Stimulated activated effector memory CD8-positive, alpha-beta T cell treated with anti-CD3 and anti-CD28 coated beads, Interleukin-12 subunit alpha, Interleukin-12 subunit beta, amount 100 ng/mL, for 72 hours (primary cell): ENCODE measurements at places on chromosomes 3 and 15.

DNA sequence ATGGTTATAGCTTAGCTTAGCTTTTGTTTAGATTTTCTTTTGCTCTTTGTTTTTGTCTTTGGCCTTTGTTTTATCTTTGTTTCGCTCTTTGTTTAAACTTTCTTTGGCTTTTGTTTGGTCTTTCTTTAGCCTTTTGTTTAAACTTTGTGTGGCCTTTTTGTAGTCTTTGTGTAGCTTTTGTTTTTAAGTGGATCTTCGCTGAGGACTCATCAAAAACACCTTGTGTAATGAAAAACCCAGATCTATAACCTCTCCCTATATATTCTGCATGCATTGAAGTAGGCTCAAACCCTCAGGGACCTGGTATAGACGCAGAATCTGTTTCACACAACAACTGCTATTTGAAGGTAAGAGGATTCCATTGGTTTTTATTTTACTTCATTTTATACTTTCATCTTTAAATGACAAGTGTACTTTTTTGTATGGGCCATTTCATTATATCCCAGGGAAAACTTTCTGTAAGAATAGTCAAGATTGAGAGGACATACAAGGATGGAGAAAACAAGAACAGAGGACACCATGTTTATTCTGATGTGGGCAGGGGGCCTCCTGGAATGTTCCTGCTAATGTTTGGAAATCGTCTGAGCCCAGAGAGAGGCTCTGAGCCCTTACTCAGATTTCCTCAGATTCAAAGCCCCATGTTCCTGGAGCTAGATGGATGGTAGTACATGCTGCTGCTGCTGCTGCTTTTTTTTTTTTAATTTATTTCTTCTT lies at the start of gene MOBP:
TSS of gene MOBP (plus strand) at position 287 of the 714 bp plus-strand sequence. CDS start 34,390 bp downstream, outside the sequence.
- DNase-seq: no peak

DNA sequence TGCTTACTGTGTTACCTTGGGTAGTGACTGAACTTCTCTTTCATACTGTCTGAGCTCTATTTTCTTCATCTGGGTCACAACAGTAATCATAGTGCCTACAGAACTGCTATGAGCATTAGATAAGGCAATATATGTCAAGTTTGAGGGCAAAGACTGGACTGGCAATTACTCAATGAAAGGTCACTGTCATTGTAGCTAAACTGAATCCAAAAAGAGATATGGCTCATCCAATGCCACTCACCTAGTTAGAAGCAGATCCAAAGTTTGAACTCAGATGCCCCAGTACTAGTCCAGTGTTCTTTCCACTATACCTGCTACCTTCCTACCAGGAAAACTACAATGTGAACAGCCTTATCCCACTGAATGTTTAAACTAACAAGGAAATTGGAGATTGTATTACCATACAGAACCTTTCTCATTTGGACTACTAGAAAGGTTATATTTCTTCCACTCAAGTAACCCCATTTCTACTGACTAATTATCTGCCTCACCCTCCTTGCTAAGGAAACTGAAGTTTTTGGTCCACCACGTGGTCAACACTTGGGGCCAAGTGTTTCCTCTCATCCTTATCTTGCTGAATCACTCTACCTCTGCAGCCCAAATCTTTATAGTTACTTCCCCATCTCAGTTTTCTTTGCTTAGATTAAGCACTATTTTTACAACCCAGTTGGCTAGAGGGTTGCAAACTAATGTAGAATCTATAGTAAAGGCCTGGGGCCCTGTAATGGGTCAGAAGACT lies 202.3 kb upstream of the LPP start:
- no peak for DNase-seq

DNA sequence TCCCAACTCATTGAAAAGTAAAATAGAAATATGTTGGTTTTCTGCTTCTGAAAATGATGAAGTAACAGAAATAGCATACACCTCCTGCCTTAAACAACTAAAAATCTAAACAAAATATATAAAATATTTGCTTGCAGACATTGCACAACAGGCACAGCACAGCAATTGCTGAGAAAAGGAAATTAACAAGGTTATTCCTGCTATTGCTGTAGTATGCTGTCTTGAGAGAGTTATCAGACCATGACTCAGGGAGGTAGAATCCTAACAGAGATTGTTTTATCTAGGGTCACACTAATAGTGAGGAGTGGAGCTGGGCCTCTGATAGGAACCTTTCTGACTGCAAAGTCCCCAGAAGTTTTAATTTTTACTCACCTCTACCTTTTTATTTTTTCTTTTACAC lies 72.6 kb downstream of the ZBTB20 start:
- DNase-seq: no peak

GRCh38 chr3:77186728-77187127 lies 146.8 kb downstream of the ROBO2 start:
- DNase-seq: no peak

GRCh38 chr15:91021516-91022074 lies 799 bp downstream of the VPS33B start:
- no peak for DNase-seq

GRCh38 chr3:49013113-49013737 lies 5.2 kb downstream of the DALRD3 start:
- no peak for DNase-seq

- DNase-seq: no peak
Observed at GRCh38 chr15:72503147-72503546, 29.0 kb downstream of the ARIH1 start.

DNA sequence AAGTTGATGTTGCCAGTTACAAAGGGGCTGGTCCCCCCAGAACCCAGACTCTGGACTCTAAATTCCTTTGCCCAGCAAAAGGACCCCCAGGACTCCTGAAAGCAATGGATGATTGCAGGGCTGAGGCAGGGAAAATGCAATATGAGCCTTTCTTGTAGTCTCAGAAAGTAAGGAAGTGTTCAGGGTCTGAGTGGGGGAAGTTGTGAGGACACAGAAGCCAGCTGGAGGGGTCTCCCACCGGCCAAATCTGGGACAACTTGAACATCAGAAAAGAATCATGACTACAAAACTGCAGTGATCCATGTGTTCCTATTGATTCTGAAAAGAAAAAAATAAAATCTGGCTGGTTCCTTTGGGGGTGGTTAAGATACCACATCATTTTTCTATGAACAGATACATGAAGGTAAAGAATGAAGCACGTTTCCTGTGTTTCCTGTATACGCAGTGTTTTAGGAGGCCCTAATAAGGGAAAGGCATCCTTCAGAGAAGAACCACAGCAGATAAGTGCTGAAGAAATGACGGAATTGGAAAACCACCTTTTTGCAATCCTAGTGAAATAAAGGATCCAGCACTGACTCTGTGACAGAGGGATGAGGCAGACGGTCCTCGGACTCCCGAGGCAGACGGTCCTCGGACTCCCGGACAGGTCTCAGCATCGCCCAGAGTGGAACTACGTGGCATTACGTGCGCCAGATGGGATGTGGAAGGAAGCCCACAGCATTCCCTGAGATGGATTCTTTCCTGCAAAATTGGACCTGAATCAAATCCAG lies 22.2 kb upstream of the GRIP2 start:
- no peak for DNase-seq

DNA sequence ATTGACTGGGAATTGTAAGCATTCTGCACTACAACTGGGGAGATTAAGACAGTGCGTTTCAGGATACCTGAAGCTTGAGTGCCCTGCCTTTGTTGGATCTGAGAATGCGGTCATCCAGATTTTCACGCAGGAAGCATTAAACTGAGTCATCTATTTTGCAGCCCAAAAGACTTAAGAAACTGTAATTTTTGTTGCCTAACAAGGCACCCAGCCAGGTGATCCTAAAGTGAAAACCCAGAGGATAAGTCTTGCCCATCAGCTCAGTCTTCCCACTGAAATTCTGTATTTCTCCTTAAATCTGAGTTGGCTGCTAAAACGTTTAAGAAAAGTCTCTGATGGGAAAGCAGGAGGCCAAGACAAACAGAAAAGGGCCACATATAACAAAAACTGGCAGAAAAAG lies 242.5 kb upstream of the TMCO5A start:
- no peak for DNase-seq

DNA sequence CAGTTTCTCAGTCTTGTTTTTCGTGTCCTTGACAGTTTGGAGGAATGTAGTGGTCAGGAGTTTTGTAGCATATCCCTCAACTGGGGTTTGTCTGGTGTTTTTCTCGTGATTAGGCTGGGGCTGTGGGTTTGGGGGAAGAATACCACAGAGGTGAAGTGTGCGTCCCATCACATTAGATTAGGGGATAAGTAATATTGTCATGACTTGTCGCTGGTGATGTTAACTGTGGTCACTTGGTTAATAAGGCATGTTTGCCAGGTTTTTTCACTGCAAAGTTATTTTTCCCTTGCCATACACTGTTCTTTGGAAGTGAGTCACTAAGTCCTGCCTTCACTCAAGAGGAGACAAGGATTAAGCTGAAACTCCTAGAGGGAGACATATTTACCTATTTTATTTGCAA lies 39.1 kb downstream of the PAK2 start:
- DNase-seq: no peak

- DNase-seq: no peak
Observed at GRCh38 chr3:135240426-135240825, 445.4 kb downstream of the EPHB1 start.

GRCh38 chr3:101632586-101632985 lies 44.3 kb downstream of the ZBTB11 start:
- no peak for DNase-seq

GRCh38 chr3:180762866-180763265 lies 83.6 kb upstream of the CCDC39 start:
- no peak for DNase-seq

DNA sequence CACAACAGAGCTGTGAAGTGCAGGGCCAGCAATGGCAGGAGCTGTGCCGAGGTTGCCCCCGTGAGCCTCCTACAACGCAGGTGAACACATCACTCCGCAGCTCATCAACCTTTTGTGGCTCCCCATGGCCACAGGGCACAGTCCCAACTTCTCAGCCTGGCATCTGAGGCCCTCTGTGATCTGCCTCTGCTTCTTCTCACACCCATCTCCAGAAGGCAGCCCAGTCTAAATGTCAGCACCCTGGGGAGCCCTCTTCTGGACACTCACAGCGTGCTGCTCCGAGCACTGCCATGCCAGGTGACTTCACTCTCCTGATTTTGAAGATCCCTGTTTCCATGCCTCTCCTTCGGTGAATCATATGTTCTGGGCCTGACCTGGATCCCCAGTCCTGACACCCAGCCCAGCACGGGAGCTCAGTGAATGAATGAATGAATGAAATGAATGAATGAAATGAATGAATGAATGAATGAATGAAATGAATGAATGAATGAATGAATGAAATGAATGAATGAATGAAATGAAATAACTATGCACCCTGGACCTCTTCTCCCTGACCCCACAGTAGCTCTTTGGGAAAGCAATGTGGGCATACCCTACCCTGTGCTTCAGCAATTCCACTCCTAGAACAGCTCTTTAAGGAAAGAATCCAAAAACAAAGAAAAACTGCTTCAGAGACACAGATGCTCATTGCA lies 17.9 kb upstream of the SKIC8 start:
- no peak for DNase-seq

GRCh38 chr3:134552784-134553183 lies 66.9 kb downstream of the CEP63 start:
- no peak for DNase-seq

GRCh38 chr3:126113238-126113555 lies 29.3 kb upstream of the SLC41A3 start:
- DNase-seq: no peak

DNA sequence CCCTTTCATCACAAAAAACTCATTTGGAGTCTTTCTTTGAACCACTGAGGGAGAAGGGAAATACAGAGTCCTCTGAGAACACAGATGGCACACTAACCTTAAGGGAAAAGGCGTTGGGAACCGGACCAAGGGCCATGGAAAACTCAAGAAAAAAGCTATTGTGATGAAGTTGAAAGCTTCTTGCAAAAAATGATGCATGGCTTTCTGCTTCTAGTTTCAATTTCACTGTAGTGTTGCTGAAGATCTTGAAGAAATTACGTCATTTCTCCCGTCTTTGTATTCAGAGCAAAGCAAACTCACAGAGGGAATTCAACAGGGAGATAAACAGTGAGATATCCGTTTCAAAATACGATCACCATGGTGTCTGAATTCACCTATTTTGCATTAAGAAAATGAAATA lies 642.3 kb upstream of the ADAMTS9 start:
- no peak for DNase-seq

DNA sequence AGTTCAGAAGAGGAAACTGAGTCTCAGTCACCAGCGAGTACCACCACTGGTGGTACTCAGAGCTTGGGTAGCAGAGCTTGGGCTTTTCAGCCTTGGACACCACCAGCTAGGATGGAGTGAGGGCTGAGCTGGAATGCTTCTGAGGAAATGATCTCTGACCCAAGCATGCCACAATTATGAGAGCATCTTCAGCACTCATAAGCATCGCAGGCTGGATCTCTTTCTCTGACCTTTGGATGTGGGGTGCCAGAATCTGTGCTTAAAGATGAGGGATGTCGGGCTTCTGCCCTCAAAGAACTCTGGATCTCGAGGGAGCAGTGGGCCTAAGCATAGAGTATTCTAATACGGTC lies 36.4 kb downstream of the ZNF710 start:
- DNase-seq: no peak

DNA sequence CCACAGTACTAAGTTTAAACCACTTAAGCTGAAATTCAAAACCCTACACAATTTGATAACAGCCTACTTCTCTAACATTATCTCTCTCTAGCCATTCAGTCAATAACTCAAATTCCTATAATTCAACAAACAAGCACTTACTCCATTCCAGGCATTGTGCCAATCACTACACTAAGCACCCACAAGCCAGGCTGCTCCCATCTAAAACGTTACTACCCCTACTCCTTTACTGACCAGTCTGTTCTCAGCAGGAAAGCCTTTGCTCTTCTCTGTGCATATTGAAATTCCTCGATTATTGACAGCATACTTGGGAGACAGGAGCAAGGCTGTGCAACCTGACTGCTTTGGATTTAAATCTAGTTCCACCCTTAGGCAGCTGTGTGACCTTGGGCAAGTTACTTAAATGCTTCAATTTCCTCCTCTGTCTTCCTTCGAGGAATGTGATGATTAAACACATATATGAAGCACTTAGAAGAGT lies 177.2 kb upstream of the THBS1 start:
- DNase-seq: no peak

GRCh38 chr3:35971686-35972085 lies 332.4 kb downstream of the ARPP21 start:
- DNase-seq: no peak

DNA sequence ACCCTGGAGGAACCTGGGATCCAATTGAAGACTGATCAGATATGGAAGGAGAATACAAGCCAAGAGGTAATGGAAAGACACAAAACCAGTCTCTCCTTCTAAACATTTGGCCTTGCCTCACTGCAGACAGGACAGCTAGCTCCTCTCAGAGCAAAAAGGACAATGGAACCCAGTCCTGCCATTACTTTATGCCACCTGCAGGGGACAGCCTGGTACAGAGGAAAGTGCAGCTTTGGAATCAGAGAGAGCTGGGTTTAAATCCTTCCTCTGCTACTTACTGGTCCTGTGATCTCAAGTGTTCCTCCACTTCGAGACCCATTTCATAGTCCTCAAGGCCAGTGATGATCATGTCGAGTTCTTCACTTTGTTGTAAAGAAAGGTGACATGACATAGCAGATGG lies 159.4 kb upstream of the SMAD3 start:
- DNase-seq: no peak

- DNase-seq: no peak
Observed at GRCh38 chr3:10925436-10926255, 66.9 kb upstream of the SLC6A1 start.
